Cardiac fibroblast (primary cell): ENCODE measurements at places on chromosomes 2 and 18.
A peak's percentile ranks its signal among the peaks of the same experiment; 100 is the strongest.

- no peak for DNase-seq
Observed at GRCh38 chr2:196961889-196962288, 35.4 kb upstream of the PGAP1 start.

GRCh38 chr2:238945433-238946150 lies 97.7 kb downstream of the TWIST2 start:
- DNase-seq = peak; percentile 83

DNA sequence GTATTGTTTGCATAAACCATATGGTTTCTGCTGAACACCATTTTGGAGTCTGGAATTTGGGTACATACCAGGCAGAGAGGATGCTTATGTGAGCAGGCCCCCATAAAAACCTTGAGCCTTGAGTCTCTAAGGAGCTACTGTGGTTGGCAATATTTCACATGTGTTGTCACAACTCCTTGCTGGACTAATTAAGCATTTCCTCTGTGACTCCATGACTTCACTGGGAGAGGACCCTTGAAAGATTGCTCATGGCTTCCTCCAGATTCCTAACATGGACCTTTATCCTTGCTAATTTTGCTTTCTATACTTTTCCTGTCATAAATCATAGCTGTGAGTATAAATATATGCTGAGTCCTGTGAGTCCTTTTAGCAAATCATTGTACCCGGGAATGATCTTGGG lies 7.6 kb upstream of the COQ10B start:
- no peak for DNase-seq

GRCh38 chr2:5700551-5700950 lies 8.4 kb downstream of the SOX11 start:
- DNase-seq = no peak

- no peak for DNase-seq
Observed at GRCh38 chr2:183543731-183544130, 419.5 kb downstream of the NUP35 start.

DNA sequence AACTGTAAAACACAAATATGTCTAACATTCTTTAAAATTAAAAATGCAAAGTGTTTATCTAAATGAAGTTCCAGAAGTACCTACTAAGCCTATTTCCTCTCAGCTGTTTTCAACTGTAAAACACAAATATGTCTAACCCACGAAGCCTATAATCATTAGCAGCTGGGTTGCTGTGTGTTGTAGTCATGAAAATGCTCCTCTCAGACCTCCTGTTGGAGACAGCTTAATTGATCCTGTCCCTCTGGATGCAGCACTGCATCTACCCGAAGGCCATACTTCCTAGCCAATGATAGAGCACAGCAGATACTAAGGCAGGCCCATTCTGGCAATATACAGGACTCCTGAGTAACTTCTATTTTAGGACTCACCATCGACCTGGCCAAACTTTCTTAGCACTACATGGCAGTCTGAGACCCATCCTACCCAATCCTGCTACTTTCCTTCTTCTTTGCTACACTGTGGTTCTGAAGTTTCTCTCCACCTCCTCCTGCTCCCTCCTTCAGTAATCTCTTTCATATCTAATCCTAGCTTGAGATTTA lies 92.5 kb upstream of the RBBP8 start:
- DNase-seq = no peak

DNA sequence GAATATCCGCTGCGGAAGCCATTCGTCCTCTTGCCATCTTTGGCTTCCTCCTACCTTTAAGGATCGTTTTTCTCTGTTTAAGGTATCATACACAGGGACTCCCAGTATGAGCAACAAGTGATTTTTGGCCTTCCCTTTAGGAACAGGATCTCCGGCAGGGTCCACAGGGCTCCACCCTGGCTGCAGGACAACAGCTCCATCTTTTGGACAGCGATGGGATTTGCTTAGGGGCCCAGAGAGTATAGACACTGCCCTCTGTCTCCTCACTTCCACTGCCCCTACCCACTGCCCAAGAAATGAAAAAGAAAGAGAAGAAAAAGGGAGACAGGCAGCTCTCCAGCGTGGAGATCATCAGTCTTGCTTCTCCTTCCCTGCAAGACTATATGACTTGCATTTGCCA lies 224.5 kb downstream of the UXS1 start:
- DNase-seq = peak; percentile 3

GRCh38 chr2:204313256-204313655 lies 232.0 kb upstream of the PARD3B start:
- no peak for DNase-seq

DNA sequence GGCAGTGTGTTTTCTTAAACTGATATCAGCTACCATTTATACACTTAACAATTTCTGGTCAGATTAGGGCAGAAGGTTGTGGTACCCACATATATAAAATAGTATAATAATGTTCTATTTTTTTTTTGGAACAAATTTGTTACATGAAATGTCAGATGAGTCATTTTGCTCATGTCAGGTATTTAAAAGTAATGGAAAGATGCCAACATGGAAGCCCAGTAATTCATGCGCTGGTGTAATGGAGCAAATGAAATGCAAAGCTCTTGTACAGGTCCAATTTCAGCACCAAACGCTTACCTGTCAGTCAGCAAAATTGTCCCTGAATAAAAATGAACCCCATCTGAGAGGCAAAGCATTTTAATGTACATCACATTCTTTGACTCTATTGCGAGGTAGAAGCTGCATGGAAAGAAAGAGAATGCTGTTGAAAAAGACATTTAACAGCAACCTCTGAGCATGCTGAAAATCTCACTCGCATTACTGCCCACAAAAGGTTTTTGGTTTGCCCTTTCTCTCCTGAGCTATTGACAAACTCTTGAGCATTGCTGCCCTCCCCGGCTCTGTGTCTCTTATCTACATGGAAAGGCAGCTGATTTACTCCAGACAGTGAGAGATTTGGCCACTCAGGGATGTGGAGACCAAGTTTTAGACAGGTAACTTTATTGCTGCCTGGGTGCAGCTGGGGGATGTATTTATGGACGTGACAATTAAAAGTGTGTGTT lies 217.5 kb downstream of the CAMKMT start:
- DNase-seq = peak; percentile 30

DNA sequence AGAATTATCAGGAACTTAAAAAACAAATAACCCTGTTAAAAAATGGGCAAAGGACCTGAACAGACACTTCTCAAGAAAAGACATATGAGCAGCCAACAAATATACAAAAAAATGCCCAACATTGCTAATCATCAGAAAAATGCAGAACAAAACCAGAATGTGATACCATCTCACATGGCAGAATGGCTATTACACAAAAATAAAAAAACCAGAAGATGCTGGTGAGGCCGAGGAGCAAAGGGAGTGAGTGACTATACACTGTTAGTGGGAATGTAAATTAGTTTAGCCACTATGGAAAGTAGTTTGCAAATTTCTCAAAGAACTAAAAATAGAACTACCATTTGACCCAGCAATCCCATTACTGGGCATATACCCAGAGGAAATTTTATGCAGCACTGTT lies 95.8 kb upstream of the DSEL start:
- DNase-seq = no peak

DNA sequence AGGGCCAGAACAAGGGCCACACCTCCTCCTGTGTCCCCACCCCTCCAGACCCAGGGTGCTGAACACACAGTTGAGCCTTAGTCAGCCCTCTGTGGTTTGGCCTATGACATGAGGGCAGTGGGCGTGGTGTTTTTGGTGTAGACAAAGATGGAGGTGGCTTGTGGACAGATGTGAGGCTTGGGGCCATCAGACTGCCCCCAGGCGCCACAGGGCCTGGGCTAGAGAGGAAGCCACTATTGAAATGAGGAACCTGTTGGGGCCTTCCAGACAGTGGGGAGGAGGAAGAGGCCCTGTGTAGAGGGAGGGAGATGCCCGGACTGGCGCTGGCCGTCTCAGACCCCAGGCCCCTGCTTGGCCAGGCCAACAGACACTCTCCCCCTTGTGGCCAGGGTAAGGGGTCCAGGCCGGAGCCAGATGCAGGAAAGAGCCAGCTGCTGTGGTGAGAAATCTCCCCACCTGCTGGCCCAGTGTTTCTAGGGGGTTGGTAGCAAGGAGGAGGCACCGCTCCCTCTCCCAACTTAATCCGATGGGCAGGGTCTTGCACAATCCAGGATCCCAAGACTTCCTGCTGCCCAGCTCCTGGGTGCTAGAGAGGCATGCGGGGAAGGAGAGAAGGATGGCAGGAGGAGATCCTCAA lies 53.8 kb downstream of the SMAD7 start:
- no peak for DNase-seq

DNA sequence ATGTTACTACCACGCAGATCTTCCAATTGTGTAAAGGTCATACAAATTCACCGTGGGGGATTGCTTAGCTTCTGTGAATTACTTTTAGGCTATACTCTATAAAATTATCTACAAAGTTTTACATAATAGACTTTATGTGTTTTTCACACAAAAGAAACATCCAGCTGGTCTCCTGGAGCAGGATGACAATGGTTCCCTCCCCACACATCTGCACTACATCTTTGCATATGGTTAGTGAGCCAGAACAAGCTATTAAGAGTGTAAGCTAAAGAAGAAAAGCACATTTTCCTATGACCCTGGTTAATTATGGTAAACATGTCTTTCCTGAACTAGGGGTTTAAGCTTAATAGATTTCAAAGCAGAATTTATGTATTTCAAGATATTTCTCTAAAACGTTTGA lies 295.1 kb downstream of the ASXL3 start:
- no peak for DNase-seq

DNA sequence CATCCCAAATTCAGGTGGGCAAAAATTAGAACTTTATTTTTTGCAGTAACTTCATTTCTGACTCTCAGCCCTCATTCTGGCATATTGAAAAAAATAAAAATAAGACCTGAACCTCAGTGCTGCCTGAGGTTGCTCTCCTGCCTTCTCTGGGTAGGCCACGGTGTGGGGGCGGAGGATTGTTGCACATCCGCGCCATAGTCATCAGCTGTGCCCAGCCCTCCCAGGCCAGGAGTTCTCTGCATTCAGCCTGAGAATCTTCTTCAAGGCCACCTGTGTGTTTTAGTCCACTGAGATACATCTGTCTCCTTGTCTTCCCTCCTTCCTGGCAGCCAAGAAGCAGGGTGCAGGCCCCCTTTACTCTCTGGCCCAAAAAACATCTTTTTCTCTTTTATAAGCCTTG lies 94.7 kb downstream of the ARMC9 start:
- no peak for DNase-seq

DNA sequence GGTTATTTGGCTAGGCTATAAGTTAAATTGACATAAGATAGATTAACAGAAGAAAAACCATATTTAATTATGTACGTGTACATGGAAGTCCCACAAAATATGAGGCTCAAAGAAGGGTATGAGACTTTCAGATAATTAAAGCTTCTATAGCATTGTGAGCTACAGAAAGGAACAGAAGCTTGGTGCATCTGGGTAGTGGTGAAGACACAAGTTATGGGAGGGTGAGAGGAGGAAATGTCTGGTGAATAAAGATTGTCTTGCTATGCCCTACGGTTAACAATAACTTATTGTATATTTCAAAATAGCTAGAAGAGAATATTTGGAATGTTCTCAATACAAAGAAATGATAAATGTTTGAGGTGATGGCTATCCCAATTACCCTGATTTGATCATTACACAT lies 6.8 kb upstream of the FAM124B start:
- DNase-seq = no peak

DNA sequence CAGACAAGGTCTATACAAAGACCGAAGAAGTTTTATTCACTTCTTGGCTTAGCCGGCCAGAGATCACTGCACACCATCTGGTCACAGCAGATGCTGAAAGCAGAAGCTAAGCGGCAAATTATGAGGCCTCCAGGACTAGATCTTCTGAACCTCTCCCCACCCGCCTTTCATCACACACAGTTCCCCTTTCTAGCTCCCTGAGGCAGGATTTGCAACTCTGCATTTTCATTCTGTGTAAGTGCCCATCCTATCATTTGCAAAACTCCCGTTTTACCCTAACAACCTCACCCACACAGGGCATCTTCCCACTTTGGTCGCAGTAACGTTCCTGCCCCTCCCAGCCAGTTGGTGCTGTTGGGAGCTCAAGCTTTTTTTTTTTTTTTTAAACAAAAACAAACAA lies 3.1 kb upstream of the MOB1A start:
- no peak for DNase-seq

GRCh38 chr2:60992985-60993392 lies 24.5 kb upstream of the PEX13 start:
- DNase-seq = no peak

- no peak for DNase-seq
Observed at GRCh38 chr2:159157361-159158209, 128.9 kb downstream of the WDSUB1 start.

GRCh38 chr2:157894694-157895435 lies 18.7 kb upstream of the ACVR1 start:
- DNase-seq = peak; percentile 75

- DNase-seq = no peak
Observed at GRCh38 chr2:97695744-97696143, 17.6 kb upstream of the ZAP70 start.

- DNase-seq = peak; percentile 75
Observed at GRCh38 chr2:101520246-101520645, 45.3 kb upstream of the RFX8 start.

GRCh38 chr18:40380686-40381439 lies 1574.2 kb upstream of the PIK3C3 start:
- DNase-seq = peak; percentile 10

- DNase-seq = no peak
Observed at GRCh38 chr2:143422681-143423080, 293.5 kb downstream of the ARHGAP15 start.

DNA sequence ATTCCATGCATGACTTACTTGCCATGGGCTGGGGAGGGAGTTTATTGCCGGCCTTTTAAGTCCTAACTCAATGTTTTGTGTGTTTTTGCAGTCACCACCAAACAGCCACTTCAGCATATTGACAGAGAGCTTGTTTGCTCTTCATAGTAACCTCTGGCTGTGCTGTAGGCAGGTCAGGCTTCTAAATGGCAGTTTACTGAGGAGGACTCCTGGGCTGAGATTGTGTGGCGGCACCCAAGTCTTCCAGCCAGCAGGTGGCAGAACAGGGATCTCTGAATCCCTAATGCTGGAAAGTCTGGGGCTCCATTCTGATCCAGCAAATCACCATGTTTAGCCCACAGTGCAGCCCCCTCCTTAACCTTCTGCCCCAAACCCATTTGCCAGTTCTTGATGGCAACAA lies 121.2 kb downstream of the CAPN13 start:
- DNase-seq = no peak

DNA sequence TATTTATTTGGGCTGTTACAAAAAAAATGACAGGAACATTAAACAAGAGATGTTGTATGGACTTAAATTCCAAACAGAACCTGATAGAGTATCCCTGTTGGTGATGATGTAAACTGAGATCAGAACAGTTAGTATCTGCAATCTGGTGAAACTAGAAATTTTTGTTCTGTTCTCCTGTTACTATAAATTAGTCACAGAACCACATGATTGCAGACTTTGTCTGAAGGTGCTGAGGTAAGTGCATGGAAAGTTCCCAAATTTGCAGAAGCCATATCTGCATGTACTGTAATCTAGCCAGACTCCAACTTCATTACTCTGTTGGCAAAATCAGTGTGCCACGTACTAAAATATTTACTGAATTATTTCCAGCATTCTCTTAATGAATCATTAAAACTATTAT lies 516.3 kb upstream of the FSIP2 start:
- no peak for DNase-seq

DNA sequence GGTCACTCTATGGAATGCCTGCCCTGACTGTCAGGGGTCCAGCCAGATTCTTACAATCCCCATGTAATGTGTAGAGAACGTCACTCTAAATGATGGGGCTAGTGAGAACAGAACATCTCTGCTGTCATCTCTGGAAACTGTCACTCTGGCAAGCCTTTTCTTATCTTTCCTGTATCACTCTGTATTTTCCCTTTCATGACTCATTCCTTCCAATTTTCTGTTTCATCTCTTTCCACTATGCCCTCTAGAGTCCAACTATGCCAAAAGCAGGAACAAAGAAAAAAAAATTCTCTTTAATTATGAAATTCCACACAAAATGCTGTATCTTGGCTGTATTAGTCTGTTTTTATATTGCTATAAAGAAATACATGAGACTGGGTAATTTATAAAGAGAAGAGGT lies 608.8 kb downstream of the ADCYAP1 start:
- DNase-seq = no peak
